ENCODE measurements at places on chromosomes 12 and 14. TPM values are rescaled to one million over a fixed set of nuclear protein-coding genes. Genes with fewer than 3 reads are reported as not detected.

The DENND5B gene
- total RNA-seq = 16.5 TPM

The CARMIL3 gene
- total RNA-seq = under 0.01 TPM

The ARHGDIB gene
- 636 TPM for total RNA-seq

The TAMALIN gene
- total RNA-seq = 58.5 TPM

The INSM2 gene
- total RNA-seq = not detected

All from vein endothelial cell (primary cell).